Tibial nerve (tissue), 4 donors: ENCODE measurements at places on chromosomes 3 and 15. TPM values are rescaled to one million over a fixed set of nuclear protein-coding genes. Genes with fewer than 3 reads are reported as not detected.

Gene CSPG5
- 0.22 TPM for total RNA-seq

Gene OR5K2
- not detected for total RNA-seq

Gene C3orf62
- 2.6 TPM for total RNA-seq

Gene TRAT1
- total RNA-seq, result 0.39 TPM

Gene SI
- total RNA-seq, result not detected
